ENCODE measurements at places on chromosomes 13 and 19.

GRCh38 chr19:35561436-35561835 is 2.0 kb downstream of the ATP4A start:
- no peak for DNase-seq

DNA sequence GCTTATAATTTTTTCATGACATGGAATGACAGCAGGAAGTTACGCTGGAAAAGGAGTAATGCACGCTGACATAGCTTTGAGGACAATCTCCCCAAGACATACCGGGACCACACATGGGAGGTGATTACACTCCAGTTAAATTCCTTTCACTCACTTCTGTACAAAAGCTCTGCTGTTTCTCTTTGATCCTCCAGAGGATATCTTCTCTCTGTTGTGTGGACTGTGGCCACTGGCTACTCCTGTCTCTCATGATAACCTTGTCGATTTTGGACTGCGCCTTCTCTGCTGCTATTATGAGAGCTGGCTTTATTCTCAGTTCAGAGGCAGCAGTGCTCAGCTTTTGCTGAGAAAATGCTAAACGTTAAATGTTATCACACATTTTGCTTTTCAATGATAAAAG is 464.6 kb downstream of the FGF9 start:
- no peak for DNase-seq

DNA sequence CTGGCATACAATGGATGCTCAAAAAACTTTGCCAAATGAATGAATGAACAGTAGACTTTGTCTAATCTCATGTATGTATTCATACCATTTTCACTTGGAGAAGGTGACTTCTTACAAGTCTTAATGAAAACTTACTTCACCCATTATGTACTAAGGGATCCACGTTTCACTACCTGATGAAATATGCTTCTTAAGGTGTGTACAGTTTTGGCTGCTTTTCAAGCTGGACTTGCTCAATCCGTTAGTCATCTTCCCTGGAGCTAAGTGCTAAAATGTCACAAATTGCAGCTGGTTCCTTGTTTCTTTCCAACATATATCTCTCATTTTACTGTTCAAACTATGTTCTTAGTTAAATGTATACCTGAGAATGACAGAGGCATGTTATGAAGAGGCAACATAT is 4.2 kb upstream of the CCNA1 start:
- no peak for DNase-seq

GRCh38 chr19:803686-804418 is 6.6 kb downstream of the PTBP1 start:
- DNase-seq: no peak

- no peak for DNase-seq
Measured at GRCh38 chr13:110546926-110547325, 14.6 kb downstream of the RAB20 start.

- no peak for DNase-seq
Measured at GRCh38 chr13:20140487-20140886, 20.4 kb downstream of the GJA3 start.

DNA sequence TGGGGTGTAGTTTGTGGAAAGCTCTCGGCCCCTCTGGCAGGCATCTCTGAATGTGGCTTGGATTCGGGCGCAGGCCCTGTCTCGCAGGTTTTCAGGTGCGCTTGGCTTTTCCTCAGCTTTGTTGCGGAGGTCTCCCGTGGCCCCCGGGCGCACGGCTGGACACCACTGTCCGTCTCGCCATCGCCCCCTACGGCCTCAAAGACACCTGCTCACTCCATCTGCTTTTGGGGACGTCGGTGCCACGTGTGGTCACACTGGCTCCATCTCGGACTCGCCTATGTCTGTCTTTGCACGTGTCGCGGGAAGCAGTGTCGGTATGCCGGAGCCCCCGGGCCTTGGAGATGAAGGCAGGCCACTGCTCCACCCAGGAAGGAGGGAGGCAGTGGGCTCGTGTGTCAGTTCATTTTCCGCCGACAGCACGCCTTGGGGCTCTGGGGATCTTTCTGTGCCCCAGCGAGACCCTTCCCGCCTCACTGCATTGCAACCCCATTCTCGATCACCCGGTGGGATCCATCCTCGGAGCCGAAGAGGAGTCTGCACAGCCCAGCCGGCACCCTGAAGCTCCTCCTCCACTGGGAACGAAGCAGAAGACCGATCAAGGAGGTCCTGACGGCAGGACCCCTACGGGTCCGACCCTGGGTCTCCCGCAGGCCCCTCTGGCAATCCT is 42.1 kb downstream of the ZNF146 start:
- DNase-seq: no peak

- DNase-seq: no peak
Measured at GRCh38 chr13:60120617-60121336, 43.0 kb downstream of the DIAPH3 start.

DNA sequence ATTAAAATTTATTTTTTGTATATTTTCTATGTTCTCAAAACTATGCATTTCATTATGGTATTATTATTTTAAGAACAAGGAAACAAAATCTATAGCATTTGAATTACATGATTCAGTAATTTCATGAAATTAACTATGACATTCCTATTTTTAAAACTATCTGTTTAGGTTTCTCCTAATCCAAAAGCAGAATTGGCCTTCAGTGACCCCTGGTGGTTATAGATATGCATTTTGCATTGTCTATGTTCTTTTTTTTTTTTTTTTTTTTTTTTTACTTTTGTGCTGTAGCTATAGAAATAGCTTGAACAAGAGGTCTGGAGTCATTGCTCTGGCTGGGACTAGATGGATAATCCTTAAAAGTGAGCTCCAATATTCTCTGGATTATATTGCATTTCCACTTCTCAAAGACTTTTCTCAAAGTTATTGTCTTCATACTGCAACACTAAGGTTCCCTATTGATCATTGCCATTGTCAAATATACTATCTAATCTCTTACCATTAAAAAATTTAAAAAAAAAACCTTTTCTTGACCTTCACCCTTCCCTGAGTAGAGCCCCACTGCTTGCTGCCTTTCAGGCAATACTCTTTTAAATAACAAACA is 15.9 kb upstream of the DNAJC3 start:
- no peak for DNase-seq

GRCh38 chr19:57946316-57946715 is 1.2 kb downstream of the ZNF256 start:
- DNase-seq: no peak

DNA sequence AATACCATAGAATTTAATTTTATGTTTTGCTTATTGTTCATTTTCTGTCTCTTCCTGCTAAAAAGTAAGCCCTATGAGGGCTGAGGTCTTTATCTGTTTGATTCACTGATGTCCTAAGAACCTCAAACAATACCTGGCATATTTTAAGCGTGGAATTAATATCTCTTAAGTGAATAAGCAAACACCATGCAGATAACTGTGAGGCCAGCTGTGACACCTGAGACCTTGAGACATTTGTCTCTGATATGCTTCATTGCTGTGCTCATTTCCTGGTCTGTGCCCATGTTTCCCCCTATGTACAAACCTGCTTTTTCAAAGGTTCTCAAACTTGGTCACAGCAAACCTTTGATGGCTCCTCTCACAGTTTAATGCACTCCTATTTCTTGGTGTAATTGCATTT is 254.6 kb downstream of the COG6 start:
- no peak for DNase-seq

DNA sequence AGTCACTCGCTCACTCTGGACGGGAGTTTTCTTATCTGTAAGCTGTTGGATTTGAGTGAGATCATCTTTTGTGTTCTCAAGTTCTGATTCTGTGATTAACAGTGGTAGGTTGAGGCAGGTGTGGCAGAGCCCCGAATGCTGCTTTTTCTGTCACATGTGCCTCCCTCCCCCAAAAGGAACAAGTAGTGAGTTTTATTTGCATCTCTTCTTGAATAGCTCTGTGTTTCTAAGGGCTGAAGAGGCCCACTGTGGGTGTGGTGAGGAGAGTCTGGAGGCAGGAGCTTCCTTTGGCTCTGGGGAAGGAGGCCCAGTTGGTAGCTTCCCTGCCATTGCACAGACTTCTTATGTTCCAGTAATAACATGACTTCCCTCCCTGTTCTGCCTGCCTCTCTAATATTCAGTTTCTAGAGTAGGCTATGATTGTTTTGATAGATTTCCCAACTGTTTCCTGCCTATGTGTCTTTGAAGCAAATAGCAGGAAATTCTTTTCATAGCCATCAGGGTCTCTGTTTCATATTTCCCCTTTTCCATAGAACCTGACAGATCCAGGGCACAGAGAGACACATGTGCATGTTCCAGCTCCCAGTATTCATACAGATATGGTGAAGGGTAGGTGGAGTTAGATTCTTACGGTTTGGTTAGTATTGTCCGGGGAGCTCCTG is 23.9 kb upstream of the CXCL17 start:
- DNase-seq: no peak

All from CD4-positive, alpha-beta T cell treated with Interleukin-1 beta for 1 hour (primary cell).